ENCODE measurements at places on chromosomes 2 and 18. TPM values are rescaled to one million over a fixed set of nuclear protein-coding genes. Genes with fewer than 3 reads are reported as not detected.

The UBXN4 gene
- total RNA-seq, result 39.1 TPM

The STPG4 gene
- total RNA-seq, result not detected

The RNF152 gene
- total RNA-seq, result 0.13 TPM

The STAT4 gene
- 3.6 TPM for total RNA-seq

The SAG gene
- not detected for total RNA-seq

Data from A549 treated with Hydrocortisone at 1 μM for 4 hours (cell line).